ENCODE measurements at places on chromosomes 3 and 15.

DNA sequence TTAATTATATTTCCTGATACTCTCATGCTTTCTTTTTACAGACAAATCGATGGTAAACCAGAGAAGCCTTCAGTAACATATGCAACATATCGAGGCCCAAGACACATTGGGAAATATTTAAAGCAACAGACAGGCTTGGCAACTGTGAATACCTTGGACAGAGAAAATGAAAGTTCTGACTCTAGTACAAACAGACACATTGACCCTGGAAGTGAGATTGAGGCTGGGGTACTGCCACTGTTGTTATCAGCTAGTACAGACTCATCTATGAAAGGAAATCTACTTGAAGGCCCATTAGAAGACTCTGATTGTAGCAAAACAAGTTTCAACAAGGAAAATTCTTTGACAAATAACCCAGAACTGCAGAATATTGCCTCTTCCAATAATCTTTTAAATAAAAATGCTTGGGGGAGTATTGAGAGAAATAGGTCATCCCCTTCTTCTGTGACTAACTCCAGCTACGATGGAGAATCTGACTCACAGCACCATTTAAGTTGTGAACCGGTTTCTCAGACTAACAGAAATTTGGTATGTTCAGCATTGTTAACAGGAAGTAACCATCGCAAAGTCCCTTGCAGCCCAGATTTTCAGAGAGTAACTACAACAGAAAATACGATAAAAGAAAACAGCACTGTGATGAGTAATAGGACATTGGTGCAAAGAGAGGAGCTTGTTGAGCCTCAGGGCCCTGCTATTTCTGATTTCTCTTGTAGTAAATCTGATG, 50.2 kb downstream of the CRYBG3 start:
- peak; percentile 61 for DNase-seq

DNA sequence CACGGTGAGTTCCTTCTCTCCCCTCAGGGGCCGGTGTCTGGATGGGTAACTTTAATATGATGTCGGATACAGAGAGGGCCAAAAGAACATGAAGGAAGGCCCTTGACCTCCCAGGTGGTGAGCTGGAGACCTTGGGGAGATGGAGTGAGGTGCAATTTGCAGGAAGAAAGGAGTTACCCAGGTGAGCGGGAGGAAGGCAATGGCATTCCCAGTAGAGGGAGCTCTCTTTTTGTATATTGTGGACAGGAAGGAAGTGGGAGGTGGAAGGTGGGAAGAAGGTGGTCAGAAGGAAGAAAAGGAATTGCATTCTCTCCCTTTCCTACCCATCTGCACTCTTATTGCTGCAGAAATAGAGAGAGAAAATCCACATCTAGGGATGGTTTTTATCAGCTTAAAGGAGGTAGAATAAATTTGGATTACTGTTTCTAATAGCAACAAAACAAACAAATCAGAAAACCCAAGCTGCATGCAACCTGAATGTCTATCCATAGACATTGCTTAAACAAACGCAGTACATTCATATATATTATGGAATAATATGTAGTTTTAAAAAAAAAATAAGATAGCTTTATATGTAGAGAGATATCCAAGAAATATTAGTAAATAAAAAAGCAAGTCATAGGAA, 169.0 kb upstream of the TSC22D2 start:
- no peak for DNase-seq

DNA sequence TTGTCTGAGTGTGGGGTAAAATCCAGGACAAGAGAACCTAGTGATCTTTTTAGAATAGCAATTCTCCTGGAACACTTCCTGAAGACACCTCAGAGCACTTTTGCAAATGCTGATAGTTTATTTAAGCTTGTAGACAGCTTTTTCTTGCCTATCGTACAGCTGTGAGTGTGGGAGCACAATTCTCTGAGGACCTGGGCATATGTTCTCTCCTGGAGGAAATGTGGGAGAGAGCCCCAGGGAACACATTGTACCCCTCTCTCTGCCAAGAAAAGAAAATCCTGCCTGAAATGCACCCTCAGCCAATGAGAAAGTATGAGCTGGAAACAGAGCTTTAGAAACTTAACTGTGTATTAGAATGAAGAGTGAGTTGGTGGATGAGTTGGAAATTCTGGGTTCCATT, 308.3 kb upstream of the SEMA6D start:
- DNase-seq = no peak

- peak; percentile 73 for DNase-seq
Measured at GRCh38 chr3:122680475-122681283, at the start of gene PARP14. PARP14 (plus strand) TSS chr3:122680839; CDS start chr3:122680884, 45 bp downstream.

DNA sequence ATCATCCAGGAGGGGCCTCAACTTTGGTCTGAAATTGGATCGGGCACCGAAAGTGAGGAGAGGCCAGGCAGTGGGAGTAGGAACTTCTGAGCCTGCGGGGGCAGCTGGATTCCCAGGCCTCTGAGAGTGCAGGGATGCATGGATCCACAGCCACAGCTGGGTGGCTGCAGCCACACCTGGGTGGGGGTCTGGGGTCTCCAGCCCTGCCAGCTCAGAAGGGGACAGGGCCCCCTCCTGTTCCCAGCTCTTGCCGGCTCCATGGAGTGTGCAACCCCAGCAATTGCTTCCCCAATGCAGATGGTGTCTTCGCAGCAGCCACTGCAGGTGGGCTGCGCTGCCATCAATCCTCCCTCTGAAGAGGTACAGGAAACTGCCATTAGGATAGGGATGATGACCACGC, 123.7 kb downstream of the BCHE start:
- no peak for DNase-seq

- no peak for DNase-seq
Measured at GRCh38 chr3:45932112-45932511, 11.2 kb upstream of the CXCR6 start.

GRCh38 chr3:78049521-78049920, 1009.6 kb downstream of the ROBO2 start:
- no peak for DNase-seq

GRCh38 chr3:147483145-147483544, 74.0 kb downstream of the ZIC1 start:
- no peak for DNase-seq

DNA sequence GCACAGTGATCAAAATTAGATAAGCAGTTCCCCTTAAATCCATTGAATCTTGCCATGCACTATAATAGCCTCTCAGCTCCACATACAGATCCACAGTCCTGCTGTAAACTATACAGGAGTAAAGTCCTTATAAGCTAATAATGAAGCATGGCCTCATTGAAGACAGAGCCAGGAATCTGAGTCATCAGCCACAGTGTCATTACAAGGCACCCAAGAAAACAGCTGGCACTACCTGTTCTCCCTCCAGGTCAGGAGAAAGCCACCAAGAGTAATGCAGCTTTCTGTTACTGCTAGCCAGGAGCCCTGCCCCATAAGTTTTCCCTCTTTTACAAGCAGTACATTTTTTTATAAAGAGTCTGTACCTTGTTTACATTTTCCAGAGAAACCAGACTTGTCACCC, 27.3 kb downstream of the WDR49 start:
- DNase-seq = no peak

- DNase-seq = no peak
Measured at GRCh38 chr15:39502611-39503195, 78.2 kb upstream of the THBS1 start.

Measured in activated CD4-positive, alpha-beta T cell treated with anti-CD3 and anti-CD28 coated beads, Interleukin-2, Interleukin-4, amounts not matched to agents 100 ng/mL and 50 ng/mL, durations not matched to agents 16 hours and 8 hours (primary cell).